ENCODE measurements at places on chromosomes 7 and 10. TPM values are rescaled to one million over a fixed set of nuclear protein-coding genes. Genes with fewer than 3 reads are reported as not detected.

DNA sequence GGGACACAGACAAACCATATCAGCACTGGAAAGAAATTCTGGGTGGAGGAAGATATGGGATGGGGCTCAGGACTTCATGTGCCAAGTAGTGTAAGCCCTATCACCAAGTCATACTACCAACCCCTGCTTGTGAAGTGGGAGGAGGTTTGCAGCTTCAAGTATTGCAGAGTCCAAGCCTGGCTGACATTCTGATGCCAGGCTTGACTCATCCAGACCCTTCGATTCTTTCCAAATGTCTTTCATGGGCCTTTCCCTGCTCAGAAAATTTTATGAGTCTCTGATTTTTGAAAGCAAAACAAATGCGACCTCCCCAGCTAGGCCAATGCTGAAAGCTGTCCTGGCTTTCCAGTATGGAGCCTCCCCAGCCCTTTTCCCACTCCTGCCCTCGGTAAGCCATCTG is 45.1 kb upstream of the SMNDC1 start:
- no peak for DNase-seq

WASHC2A gene
- 24.4 TPM for polyA plus RNA-seq

GRCh38 chr7:134153493-134154136 is 26.5 kb downstream of the LRGUK start:
- no peak for DNase-seq

IGFBP3 gene
- 50.5 TPM for polyA plus RNA-seq

GRCh38 chr10:13338390-13339110 is 9.5 kb downstream of the SEPHS1 start:
- peak; percentile 47 for DNase-seq

LEP gene
- not detected for polyA plus RNA-seq

- no peak for DNase-seq
Measured at GRCh38 chr10:111023060-111023459, 53.8 kb upstream of the ADRA2A start.

ANKRD22 gene
- 6.5 TPM for polyA plus RNA-seq

CPED1 gene
- 2.9 TPM for polyA plus RNA-seq

VDAC2 gene
- 211 TPM for polyA plus RNA-seq

GRCh38 chr7:67105377-67105776 is 108.7 kb downstream of the TYW1 start:
- DNase-seq, result no peak

- DNase-seq, result no peak
Measured at GRCh38 chr7:135251496-135252391, 18.1 kb downstream of the STRA8 start.

DNA sequence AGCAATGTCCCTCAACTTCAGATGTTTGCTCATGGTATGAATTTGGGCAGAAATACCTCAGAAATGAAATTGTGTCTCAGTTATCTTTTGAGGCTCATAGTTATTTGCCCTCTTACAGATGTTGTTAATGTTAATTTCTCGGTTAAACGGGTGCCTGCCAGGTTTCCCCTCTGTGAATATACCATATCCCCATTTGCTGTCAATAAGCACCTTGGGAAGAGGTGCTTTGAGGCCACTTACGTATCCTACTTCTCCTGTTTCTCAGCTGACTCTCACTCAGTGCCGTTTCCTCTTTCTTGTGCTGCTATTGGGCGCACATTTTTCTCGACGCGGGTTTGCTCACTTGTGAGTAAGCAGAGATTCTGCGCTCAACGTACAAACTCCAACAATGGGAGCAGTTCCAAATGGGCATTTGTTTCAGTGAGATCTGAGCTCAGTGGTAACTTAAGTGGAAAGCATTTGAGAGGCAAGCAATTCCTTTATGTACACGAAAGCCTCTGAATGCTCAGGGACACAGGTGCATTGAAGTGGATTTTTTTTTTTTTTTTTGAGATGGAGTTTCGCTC is 34.8 kb upstream of the JAKMIP3 start:
- DNase-seq, result no peak

CCDC136 gene
- polyA plus RNA-seq, result 1.4 TPM

GRCh38 chr7:132805766-132806165 is 229.5 kb upstream of the PLXNA4 start:
- DNase-seq, result no peak

DNA sequence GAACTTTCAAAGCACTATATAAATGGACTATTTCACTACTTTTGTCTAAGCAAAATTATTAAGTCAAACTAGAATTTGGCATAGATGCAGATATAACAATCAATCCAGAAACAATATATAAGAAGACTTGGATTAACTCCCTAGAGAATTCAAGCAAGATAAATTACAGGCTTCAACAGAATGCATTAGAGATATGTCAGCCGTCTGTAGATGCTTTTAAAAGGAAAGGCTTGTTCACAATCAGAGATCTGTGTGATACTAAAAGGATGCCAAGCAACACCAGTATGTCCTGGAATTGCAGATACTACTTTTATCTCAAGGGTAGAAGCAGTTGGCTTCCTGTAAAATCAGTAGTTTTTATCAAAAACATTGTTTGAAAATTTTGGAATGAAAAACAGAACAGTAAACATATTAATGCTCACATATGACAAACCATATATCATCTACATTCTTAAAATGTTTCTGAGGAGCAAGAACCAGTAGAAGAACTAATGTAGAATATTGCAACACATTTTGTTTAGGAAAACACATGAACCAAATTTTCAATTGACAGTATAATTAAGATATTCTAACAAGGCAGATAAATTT is 947.9 kb upstream of the LRRN3 start:
- DNase-seq, result no peak
